ENCODE measurements at places on chromosomes 7 and 10. TPM values are rescaled to one million over a fixed set of nuclear protein-coding genes. Genes with fewer than 3 reads are reported as not detected.

The KCNH2 gene
- 1.2 TPM for total RNA-seq

GRCh38 chr7:102215711-102216110 is 71.0 kb upstream of the SH2B2 start:
- no peak overlapping the region for H3K4me3 ChIP-seq
- H3K27me3 ChIP-seq, result no peaks in the 10 kb centered on the region
- H3K36me3 ChIP-seq, result peaks cover 2% of the 10 kb centered on the region
- H3K4me1 ChIP-seq, result no peaks in the 10 kb centered on the region
- no peak for DNase-seq
- no peak overlapping the region for H3K27ac ChIP-seq

The CRCP gene
- total RNA-seq, result 32.5 TPM

GRCh38 chr10:89738551-89739209 is 37.3 kb downstream of the KIF20B start:
- no peaks in the 10 kb centered on the region for H3K27me3 ChIP-seq
- no peaks in the 10 kb centered on the region for H3K4me1 ChIP-seq
- H3K36me3 ChIP-seq, result no peaks in the 10 kb centered on the region
- H3K27ac ChIP-seq, result no peak overlapping the region
- no peak overlapping the region for H3K4me3 ChIP-seq

DNA sequence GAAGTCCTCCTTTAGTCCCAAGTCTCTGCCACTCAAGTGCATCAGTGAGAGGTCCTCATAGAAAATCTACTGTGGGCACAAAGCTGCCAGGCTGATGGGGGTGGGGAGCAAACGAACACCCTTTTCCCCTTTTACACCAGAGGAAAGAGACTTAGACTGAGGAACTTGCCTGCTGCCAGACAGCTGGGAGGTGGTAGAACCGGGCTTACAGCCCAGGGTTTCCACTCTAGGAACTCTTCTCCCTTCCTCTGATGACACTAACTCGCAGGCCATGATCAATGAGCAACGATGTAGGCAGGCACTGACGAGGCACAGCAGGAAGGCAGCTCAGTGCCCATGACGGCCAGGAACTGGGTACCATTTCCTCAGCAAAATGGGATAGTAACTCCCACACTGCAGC is 11.0 kb upstream of the SH2D4B start:
- H3K36me3 ChIP-seq, result no peaks in the 10 kb centered on the region
- DNase-seq, result no peak
- no peak overlapping the region for H3K27ac ChIP-seq
- no peaks in the 10 kb centered on the region for H3K4me1 ChIP-seq

GRCh38 chr10:109929501-109930219 is 6.3 kb upstream of the XPNPEP1 start:
- no peaks in the 10 kb centered on the region for H3K36me3 ChIP-seq
- no peak overlapping the region for H3K27ac ChIP-seq
- no peak for DNase-seq
- no peaks in the 10 kb centered on the region for H3K27me3 ChIP-seq

The PRPS1L1 gene
- not detected for total RNA-seq

DNA sequence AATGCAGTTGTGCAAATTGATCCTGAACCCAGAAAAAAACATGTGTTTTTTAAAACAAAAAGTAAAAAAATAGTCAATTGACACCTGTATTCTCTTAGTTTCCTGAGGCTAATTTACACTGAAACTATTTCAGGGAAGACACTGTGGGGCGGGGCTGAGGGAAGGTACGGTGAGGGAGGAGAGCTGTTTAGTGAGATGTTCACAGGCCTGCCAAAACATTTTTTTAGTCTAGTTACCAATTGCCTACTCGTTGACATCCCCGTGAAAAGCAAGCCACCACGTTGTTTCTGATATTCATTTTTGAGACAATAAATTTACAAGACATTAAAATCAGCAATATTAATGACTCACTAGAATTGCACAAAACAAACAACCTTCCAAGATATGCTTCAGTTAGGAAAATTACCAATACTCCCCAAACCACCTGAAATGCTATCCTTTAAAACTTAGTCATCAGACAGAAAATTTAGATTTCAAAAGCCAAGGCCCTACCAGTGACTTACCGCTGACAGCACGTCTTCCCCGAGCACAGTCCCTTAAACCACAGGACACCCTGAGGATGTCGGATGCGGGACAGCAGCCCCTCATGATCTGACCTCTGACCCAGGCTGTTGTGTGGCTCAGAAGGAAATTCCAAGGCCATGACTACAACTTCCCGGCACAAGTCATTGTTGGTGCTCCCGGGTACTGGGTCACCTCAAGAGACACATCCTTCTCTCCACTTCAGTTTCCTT is 279.2 kb downstream of the PRPF18 start:
- no peaks in the 10 kb centered on the region for H3K36me3 ChIP-seq
- no peak for DNase-seq
- no peak overlapping the region for H3K4me3 ChIP-seq
- no peaks in the 10 kb centered on the region for H3K27me3 ChIP-seq
- H3K27ac ChIP-seq, result peak overlapping the region; percentile 44
- no peaks in the 10 kb centered on the region for H3K4me1 ChIP-seq

DNA sequence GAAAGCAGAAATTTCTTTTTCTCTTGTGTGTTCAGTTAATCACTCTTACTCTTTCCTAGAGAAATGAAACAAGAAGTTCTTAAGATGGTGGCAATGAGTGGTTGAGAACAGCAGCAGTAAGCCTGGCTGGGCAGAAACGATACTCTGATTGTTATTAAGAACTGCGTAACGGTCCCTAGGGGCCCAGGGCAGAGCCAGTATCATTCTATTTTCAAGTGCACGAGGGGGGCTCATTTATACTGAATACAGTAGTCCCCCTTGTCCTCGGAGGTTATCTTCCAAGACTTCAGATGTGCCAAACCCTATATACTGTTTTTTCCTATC is 64.9 kb downstream of the EEPD1 start:
- DNase-seq, result no peak
- H3K36me3 ChIP-seq, result no peaks in the 10 kb centered on the region
- peaks cover 31% of the 10 kb centered on the region for H3K4me1 ChIP-seq
- H3K4me3 ChIP-seq, result no peak overlapping the region
- no peak overlapping the region for H3K27ac ChIP-seq
- no peaks in the 10 kb centered on the region for H3K27me3 ChIP-seq

- no peaks in the 10 kb centered on the region for H3K27me3 ChIP-seq
- H3K27ac ChIP-seq, result no peak overlapping the region
- no peak for DNase-seq
- no peaks in the 10 kb centered on the region for H3K4me1 ChIP-seq
- no peaks in the 10 kb centered on the region for H3K36me3 ChIP-seq
Measured at GRCh38 chr10:110676016-110676415, 31.9 kb downstream of the RBM20 start.

DNA sequence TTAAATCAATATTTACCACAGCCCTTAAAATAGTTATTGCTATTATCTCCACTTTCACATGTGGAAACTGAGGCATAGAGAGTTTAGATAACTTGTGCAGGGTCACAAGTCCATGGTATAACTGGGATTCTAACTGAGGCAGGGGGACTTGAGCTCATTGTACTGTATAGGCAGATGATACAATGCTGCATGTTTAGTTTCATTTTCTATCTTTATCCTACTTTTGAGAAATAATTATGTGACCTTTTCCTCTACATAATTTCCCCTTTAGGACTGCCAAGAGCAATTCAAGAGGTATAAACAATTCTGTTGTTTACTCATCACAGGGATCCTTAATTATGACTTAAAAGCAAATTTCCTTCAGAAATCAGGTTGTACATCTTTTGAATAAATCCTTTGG is 193.1 kb downstream of the SUGCT start:
- DNase-seq, result no peak
- H3K36me3 ChIP-seq, result no peaks in the 10 kb centered on the region
- H3K4me3 ChIP-seq, result no peak overlapping the region

The TRIL gene
- 0.49 TPM for total RNA-seq

The NXPH1 gene
- total RNA-seq, result not detected

The ITGB8 gene
- 11.9 TPM for total RNA-seq

The FAM149B1 gene
- 13.1 TPM for total RNA-seq

The FEZF1 gene
- not detected for total RNA-seq

GRCh38 chr7:79471699-79472098 is 18.2 kb upstream of the MAGI2 start:
- DNase-seq, result no peak
- no peak overlapping the region for H3K4me3 ChIP-seq
- no peaks in the 10 kb centered on the region for H3K4me1 ChIP-seq
- no peak overlapping the region for H3K27ac ChIP-seq
